G401 (cell line): ENCODE measurements at places on chromosomes 6 and 20.

DNA sequence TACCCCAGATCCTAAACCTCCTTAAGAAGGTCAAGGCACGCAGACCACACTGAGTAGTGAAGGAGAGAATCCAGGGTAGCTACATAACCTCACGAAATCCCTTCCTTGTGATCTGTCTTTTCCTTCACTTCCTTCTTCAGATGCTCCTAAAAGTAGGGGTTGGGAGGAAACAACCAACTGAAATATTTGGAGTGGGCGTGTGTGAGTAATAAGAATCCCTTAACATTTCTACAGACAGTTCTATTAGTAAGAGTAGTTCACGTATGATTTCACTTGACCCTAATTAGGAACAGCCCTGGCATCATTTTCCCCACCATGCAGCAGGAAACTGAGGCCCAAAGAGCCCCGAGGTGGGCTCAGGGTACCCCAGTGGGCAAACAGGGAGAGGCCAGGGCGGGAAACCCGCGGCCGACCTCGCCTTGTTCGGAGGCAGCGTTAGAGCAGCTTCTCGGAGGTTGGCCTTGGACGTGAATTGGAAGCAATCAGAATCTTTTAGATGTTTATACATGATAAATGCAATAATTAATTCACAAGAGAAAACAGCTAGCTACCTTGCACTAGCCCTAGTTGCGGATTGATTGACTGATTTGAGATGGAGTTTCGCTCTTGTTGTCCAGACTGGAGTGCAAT, 859 bp upstream of the RAE1 start:
- DNase-seq: no peak

- DNase-seq: no peak
These were observed 300.1 kb downstream of the CDH26 start for GRCh38 chr20:60258255-60258863.

- DNase-seq: no peak
These were observed 8.8 kb downstream of the TRIM27 start for GRCh38 chr6:28914941-28915340.

DNA sequence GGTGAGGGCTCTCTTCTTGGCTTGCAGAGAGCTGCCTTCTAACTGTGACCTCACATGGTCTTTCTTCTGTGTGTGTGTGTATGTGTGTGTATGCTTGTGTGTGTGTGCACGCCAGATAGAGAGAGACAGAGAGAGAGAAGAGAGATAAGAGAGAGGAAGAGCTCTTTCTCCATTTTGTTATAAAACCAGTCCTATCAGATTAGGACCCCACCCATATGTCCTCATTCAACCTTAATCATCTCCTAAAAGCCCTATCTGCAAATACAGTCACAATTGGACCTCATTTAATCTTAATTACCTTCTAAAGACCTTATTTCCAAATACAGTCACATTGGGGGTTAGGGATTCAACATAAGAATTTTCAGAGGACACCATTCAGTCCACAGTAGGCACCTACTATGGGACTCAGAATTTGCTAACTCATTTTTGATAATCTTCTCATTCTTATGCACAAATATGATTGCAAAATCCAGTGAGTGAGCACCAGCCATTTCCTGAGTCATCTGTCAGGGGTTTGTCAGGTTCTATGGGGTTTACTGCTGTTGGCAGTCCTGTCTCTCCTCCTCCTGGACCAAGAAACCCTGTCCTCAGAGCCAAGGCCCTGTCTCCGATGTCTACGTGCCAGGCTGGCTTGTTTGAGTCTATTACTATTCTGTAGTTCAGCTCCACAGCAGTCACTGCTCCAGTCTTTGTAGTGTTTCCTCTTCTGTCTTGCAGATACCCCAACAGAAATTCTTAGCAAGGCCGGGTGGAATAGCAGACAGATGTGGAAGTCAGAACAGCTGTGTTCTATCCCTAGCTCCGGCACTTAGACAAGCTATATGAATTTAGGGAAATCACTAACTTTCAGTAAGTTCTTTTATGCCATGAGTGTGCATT, 59.0 kb upstream of the FAM184A start:
- no peak for DNase-seq

- no peak for DNase-seq
These were observed 3.2 kb downstream of the TNFAIP3 start for GRCh38 chr6:137870308-137870644.

- no peak for DNase-seq
These were observed 73.6 kb downstream of the LCA5 start for GRCh38 chr6:79463621-79464050.

- no peak for DNase-seq
These were observed 14.2 kb upstream of the CALHM5 start for GRCh38 chr6:116497113-116497676.

DNA sequence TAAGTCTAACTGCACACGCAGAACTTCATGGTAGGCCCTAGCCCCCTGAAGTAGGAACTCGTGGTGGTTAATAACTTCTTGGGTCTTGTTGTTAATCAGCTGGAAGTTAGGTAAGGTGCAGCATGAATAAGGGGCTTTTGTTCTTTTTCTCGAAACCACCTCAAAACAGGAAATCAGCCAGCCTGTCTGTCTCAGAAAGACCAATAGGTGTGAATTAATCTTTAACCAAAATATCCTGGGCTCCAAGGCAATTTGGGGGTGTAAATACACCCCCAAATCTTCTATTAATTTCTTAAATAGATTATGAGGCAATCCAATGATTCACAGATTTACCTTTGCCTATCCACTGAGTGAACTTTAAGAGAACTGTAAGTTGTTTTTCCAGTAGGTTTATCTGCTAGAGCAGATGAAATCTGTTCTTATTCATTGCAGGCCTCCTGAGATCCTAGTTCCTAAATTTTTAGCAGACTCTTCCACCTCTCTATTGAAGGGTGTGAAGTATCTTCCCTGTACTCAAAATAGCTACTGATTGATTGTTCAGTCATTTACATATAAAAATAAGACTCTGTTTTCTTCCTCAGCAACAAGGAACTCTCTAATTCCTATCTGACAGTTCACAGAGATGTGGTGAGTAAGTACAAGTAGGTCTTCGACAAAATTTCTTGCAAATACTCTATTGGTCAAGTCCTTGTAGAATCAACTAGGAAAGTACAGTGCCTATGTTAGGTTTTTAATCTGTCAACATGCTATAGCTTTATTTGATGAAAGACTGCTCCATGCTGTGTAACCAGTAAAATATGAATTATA, 427.1 kb upstream of the NOX3 start:
- DNase-seq: no peak

DNA sequence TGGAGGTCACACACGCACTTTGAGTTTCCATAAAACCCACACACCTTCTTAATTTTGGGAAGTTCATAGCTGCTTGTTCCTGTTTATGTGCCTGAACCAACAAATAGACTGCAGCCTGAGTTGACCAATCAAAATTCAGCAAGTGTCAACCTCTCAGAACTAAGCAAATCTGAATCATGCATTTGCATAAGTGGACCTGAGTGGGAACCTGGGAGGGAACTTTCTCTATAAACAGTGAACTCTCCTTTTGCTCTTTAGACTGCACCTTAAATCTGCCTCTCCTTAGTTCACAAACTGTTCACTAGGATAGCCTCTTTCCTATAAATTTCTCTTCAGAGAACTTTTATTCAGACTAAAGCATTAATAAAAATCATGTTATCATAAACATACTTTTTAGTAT, 37.9 kb downstream of the SLC17A1 start:
- DNase-seq: no peak

DNA sequence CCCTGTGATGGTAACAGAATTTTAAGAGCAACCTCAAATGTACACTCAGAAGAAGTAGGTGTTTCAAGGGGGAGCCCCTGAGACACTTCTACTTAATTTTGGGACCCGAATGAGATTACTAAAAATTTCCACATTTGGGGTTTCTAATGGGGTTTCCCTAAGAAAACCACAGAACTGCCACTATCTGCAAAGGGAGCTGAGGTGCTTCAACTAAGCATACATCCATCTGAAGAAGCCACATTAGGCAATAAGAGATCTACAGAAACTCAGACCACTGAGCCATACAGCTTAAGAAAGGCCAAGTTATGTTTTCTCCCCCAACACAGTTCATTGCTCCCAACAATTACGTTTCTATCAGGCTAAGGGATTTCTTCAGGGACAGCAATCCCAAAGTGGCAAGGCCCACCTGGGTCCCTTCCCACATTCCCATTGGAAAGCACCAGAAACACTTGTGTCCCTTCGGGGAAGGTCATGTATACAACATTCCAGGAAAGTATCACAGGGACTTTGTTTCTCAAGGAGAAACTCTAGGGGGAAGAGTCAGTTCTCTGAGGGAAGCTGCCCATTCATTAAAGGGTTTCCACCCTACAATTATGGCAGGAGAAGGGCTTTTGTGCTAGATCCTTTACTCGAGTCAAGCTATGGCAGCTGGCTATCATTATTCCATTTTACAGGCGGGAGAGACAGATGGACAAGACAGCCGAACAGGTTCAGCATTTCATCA, 5.0 kb downstream of the BCL2L1 start:
- no peak for DNase-seq

- DNase-seq: no peak
These were observed 450.3 kb upstream of the BTBD3 start for GRCh38 chr20:11467436-11467835.

DNA sequence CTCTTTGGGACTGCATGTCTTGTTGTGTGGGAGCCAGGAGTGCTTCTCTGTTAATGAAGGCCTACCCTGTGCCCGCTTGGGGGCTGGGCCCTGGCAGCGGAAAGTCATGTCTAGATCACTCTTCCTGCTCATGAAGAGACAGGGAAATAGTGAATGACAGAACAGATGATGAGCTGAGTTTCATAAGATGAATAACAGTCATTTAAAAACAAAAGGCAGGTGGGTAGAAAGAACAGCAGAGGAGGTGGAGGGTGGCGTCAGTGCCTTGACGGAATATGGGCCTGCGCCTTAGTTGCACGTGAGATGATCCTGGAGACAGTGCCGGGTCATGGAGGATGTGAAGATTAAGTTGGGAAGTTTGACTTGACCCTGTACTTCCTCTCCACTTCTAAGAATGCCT, 85.5 kb downstream of the ARID1B start:
- no peak for DNase-seq

DNA sequence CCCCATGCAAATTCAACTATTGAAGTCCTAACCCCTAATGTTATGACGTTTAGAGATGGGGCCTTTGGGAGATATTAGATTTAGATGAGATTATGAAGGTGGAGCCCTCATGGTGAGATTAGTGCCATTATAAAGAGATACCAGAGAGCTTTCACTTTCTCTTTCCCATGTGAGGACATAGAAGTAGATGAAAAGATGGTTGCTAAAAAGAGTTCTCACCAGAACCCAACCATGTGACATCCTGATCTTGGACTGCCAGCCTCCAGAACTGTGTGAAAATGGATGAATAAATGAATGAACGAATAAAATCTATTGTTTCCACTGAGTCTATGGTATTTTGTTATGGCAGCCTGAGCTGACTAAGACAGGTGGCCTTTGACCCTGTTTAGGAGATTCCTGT, 50.6 kb upstream of the FBXO30 start:
- DNase-seq: no peak

DNA sequence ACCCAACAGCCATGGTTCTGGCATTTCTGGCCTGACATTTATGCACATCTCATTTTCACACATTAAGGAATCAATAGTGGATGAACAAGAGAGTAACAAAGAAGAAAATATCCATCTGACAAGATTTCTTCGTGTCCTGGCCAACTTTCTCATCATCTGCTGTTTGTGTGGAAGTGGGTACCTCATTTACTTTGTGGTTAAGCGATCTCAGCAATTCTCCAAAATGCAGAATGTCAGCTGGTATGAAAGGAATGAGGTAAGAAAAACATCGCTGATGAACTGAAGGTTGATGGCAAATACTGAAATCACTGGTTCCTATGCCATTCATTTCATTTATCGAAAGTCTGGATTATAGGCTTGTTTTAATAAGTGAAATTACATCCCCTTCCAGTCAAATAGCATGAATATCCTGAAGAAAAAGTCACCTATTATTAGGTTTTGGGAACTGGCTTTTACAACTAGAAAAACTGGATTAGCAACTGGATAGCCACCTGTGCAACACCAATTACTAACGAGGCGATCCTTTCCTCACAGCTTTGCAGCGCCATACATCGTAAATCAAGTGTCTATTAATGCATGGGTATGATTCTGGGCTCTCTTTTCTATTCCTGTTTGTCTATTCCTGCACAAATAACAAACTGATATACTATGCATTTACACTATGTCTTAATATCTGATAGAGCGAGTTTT, 50.2 kb upstream of the NOP56 start:
- no peak for DNase-seq

- DNase-seq: peak; percentile 93
These were observed 73.2 kb downstream of the LY86 start for GRCh38 chr6:6661684-6662083.
